ENCODE measurements at places on chromosomes 12 and 14.

DNA sequence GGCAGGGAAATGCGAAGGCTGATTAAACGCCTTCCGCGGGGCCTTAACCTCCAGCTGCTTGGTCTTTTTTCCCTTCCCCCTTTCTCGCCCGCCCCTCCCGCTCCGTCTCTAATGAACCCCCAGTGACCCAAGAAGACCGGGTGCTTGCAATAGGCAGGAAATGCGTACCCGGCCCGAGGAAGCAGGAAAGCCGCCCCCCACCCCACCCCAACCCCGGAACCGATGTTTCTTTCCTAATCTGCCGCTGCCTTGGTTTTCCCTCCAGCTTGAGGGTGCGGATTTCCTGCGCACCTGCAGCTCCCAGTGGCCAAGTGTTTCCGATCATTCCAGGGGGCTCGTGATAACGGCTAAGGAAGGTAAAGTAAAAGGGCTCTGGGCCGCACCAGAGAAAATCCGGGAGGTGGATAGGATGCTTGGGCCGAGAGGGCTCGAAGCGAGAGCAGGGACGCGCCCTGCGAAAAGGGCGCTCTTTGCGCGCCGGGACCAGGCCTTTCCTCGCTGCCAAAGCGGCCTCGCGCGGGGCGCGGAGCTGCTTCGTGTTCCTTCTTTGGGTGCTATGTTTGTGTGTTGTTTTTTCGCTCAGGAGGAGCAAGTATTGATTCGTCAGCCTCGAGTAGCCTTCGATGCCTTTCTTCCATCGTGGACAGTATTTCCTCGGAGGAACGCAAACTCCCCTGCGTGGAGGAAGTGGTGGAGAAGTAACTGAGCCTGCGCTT lies 983 bp downstream of the MYF6 start:
- no peak for DNase-seq

- peak; percentile 32 for DNase-seq
These were observed 316.3 kb downstream of the GPHN start for GRCh38 chr14:66824251-66824650.

GRCh38 chr12:98656289-98657101 lies 11.4 kb downstream of the APAF1 start:
- no peak for DNase-seq

- peak; percentile 85 for DNase-seq
These were observed 133.7 kb downstream of the AEBP2 start for GRCh38 chr12:19572920-19573558.

GRCh38 chr14:92568621-92569479 lies 55.3 kb downstream of the RIN3 start:
- no peak for DNase-seq

DNA sequence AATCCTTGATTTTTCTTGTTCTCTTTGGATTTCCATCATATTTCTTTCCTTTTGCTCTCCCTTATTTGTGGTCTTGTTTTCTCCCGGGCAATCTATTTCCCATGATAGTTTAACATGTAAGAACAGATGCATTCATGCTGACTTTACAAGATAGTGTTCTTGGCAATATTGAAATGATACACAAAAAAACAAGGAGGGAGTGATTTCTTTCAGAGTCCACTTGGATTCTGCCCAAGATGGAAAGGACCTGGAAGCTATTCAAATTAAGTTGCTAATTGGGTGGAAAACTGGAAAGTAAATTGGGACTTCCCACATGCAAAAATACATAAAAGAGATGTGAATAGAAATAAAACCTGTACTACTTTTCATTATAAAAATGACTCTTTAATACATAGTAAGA lies 14.4 kb upstream of the YARS2 start:
- DNase-seq: no peak

DNA sequence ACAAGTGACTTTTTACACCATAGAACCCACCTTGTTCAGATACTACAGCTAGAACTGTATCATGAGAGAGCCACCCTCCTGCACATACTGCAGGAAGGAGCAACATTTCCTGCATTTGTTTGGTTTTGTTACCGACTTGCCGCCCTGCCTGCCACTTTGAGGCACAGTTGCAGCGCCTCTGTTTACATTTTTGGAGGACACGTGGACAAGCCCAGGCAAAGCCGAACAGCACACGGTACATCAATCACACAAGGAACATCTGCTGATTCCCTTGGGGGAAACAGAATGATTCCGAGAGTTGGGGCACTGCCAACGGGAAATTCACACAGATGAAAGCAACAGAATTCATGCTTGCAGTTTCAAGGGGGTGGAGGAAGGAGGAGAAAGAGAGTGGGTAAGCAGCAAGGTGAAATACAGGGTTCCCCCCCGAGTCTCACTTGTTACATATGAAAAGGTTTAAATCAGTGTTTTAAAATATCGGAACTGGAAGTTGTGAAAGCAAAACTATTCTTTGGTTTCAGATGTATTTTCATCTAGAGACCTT lies 110.7 kb downstream of the BTG1 start:
- peak; percentile 72 for DNase-seq

DNA sequence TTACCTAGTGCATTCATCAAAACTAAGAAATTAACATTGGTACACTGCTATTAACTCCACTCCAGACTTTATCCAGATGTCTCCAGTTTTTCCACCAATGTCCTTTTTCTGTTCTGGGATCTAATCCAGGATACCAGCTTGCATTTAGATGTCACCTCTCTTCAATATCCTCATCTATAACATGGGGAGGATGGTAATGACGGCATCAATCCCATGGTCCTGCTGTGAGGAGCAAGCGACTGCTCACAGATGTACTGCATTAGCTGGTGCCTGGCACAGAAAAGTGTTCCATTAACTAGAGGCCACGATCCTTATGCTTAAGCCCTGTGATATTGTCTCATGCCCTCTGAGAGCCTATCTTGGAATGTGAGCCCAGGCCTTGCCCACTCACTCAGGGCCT lies 53.8 kb downstream of the CALM1 start:
- DNase-seq: no peak

- no peak for DNase-seq
These were observed 338.4 kb downstream of the TMEM121 start for GRCh38 chr14:105864651-105865265.

DNA sequence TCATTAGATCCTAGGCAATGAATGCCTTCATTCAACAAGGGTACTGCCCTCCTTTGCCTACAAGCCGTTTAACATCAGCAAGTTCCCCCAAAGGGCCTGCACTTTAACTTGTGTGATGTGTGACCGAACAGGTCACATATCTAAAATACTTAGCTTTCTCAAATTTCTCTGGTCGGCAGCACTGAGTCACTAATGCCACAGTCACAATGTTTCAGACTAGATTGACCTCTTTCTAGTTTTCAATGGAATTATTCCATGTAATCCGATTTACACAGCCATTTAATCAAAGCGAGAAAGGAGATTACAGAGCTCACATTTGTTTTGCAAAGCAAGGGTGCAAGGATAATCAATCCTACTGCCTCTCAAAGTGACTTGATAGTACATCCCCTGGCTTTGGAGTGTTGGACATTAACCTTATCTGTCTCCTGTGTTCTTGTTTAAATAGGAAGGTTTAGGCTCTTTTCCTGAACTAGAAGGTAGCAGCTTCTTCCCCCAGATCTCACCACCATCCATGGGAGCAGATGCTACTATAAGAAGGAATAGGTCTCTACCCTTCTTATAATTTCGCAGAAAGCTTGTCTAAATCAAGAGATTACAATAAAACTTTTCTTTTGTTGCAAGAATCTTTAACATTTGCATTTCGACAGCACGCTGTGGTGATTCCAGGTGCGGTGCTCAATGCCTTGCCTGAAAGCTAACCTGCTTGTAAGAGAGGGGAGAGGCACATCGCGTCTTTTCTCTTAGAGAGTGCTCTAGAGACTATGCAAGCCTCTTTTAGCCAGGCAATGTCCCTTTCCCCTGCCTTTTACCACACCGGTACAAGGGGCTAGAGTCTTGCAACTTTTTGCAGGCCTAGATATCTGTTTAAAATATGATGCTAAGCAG lies 1.8 kb downstream of the KITLG start:
- no peak for DNase-seq

GRCh38 chr14:93464271-93464670 lies 33.5 kb downstream of the UNC79 start:
- no peak for DNase-seq

- DNase-seq: no peak
These were observed 7.1 kb upstream of the SNRPF start for GRCh38 chr12:95851606-95852005.

DNA sequence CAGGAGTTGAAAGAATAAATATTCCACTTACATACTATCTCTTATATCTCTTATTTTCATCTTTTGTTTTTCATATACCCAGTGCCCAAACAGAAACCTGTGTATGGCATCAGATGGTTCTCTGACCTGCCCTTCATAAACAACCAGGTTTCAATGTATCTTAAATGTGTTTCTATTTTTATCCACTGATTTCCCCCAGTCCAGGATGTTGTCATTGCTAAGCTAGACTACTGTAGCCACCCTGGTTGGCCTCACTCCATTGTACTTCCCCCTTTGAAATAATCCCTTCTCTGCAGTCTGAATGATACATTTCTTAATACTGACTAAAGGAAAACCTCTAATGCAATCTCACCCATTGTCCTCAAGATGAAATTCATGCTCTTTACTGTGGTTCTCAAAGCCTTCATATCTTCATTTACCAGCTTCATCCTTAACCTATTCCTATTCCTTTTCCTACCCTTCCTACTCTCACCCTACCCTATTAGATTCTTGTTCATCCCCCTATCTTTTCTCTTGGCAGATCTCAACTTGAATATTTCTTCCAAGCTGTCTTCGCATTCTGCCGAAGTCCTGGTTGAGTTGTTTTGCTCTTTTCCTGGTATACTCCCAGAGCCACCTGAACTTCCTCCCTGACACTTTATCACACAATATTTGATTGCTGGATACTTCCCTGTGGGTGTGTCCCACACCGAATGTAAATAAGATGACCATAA lies 312.4 kb downstream of the FOXG1 start:
- DNase-seq: peak; percentile 15

DNA sequence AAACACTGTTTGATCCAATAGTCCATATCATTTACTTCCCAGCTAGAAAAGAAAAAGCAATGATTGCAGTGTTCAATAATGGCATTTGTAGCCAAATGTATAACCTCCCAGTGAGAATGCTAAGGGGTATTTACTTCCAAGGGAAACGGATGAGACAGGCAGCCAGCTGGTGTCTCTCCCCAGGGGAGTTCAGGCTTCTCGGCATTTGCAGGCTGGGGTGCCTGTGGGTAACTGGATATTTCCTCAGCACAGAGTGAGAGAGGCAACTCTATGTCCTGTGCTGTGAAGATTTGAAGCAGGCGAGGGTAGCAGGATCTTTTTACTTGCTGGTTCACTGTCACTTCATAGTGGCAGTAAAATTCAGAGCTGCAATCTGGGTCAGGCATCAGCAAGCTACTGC lies 1455.6 kb upstream of the TMEM132C start:
- DNase-seq: no peak

- no peak for DNase-seq
These were observed at the start of gene KRT6C for GRCh38 chr12:52473768-52474167. Gene KRT6C (minus strand): TSS chr12:52473805. CDS start chr12:52473737, 68 bp downstream.

DNA sequence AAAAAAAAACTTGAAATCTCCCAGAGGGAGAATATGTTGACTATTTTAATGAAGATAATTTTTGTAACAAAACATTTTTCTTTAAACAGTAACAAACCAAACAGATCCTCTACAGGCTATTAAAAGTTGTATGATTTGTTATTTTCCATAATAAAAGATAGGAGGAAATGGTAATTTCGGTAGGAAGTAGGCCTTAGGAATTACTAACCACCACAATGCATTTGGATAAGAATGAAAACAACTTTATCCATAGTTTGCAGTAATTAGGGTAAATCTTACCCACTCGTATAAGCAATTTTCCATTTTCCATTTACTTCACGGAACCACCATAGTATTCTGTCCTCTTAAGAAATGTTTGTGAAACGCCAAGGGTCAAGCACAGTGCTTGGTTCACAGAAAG lies 6.0 kb downstream of the USP44 start:
- no peak for DNase-seq

- DNase-seq: no peak
These were observed 46.2 kb upstream of the TUNAR start for GRCh38 chr14:95830386-95830785.

DNA sequence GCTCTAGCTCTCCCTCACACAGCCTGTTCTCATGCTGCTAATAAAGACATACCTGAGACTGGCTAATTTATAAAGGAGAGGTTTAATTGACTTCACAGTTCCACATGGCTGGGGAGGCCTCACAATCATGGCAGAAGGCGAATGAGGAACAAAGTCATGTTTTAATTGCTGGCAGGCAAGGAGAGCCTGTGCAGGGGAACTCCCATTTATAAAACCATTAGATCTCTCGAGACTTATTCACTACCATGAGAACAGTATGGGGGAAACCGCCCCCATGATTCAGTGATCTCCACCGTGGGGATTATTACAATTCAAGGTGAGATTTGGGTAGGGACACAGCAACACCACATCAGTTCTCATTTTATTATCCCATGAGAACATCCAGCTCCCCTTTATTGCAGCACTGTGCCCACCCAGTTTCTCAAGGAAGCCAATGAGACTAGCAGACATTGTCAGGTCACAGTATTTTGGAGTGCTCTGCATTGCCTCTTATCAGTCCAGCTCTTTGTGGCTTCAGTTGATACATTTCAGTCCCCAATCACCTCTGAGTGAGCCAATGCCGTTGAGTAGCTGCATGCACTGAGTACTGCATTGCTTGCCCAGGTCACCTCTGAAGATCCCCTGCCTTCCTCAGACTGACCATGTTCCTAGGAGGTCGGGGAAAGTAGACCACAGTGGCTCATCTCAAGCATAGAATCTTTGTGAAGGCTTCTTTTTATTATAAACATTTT lies 131.2 kb downstream of the CRADD start:
- no peak for DNase-seq

DNA sequence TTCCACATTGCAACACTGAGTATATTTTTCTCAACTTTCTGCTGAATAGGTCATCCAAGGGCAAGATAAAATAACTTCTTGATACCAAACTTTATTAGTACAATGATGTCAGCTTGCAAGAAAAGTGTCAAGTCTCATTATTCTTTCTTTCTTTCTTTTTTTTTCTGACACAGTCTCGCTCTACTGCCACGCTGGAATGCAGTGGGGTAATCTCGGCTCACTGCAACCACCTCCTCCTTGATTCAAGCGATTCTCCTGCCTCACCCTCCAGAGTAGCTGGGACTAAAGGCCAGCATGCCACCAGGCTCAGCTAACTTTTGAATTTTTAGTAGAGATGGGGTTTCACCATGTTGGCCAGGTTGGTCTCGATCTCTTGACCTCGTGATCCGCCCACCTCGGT lies 523.4 kb downstream of the FSCB start:
- DNase-seq: no peak

GRCh38 chr12:120670667-120671066 lies 16.3 kb upstream of the MLEC start:
- no peak for DNase-seq

GRCh38 chr12:71060426-71060825 lies 97.4 kb downstream of the TSPAN8 start:
- DNase-seq: no peak

DNA sequence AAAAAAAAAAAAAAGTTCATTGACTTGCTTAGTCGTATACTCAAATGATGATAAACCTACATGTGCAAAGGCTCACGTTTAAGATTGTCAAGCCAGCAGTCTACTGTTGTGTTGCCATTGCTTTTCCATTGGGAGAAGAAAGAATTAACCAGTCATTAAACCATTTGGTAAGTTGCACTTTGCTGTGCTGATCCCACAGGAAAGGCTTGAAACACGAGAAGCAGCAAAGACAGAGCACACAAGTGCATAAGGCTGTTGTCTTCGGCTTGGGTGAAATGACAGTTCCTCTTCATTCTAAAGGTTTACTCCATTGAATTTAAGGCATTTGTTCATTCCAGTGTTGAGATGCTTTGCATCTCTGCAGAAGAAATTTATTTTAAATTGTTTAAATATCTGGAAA lies 50.1 kb downstream of the ZC3H14 start:
- DNase-seq: peak; percentile 5

- DNase-seq: no peak
These were observed 25.7 kb upstream of the PLD4 start for GRCh38 chr14:104898870-104899510.

- DNase-seq: peak; percentile 88
These were observed 25.0 kb downstream of the HIP1R start for GRCh38 chr12:122860040-122860853.
